ENCODE measurements at places on chromosomes 13 and 19. TPM values are rescaled to one million over a fixed set of nuclear protein-coding genes. Genes with fewer than 3 reads are reported as not detected.

GRCh38 chr13:50406831-50407230 is 391.6 kb downstream of the KCNRG start:
- DNase-seq = no peak

DNA sequence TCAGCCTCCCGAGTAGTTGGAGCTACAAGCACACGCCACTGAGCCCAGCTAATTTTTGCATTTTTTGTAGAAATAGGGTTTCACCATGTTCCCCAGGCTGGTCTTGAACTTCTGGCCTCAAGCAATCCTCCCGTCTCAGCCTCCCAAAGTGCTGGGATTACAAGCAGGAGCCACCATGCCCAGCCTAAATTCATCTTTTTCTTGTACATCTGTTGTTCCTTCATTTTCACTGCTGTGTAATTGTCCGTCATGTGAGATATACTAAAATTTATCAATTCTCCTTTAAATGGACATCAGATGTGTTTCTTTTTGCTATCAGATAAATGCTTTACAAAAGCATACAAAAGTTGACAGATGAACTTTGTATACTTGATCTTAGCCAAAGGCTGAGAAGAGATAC is 22.9 kb downstream of the DYRK1B start:
- no peak for DNase-seq

- DNase-seq = no peak
Observed at GRCh38 chr19:18858906-18859646, 27.3 kb downstream of the UPF1 start.

DAND5 gene
- polyA plus RNA-seq = not detected

GRCh38 chr13:52738719-52739467 is 727 bp downstream of the CNMD start:
- DNase-seq = no peak
